Activated T-helper 2 cell treated with anti-CD3 and anti-CD28 coated beads, Interferon-gamma antibody, Interleukin-2, Interleukin-4, amounts not matched to agents 10 μg/mL and 5 μg/mL and 100 μg/mL, durations not matched to agents 14 hours and 24 hours and 36 hours (primary cell): ENCODE measurements at places on chromosomes 1 and 21.

DNA sequence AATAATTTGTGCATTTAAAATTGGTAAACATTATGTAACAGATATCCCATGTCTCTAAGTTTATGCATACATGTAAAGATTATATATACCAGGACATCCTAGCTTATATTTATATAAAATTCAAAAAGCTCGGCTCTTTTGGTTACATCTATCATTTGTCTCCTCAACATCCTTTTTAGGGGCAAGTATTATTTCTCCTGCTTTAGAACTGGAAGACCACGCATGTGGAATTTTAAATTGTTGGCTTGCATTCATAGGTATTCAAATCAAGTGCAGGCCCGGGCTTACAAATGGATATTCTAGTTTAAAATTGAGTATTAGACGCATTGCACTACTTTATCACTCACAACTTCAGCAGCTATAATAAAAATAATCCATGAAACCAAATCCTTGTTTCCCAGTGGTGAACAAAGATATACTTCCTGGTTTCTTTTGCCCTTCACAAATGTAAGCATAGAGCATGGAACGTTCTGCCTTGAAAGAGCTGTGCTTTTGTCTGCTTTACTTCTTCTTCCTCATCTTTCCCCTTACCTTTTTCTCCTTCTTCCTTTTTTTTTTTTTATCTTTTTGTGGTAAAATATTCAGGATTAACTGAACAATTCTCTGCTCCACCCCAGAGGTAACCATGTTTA, 57.1 kb downstream of the DDAH1 start:
- DNase-seq, result no peak

DNA sequence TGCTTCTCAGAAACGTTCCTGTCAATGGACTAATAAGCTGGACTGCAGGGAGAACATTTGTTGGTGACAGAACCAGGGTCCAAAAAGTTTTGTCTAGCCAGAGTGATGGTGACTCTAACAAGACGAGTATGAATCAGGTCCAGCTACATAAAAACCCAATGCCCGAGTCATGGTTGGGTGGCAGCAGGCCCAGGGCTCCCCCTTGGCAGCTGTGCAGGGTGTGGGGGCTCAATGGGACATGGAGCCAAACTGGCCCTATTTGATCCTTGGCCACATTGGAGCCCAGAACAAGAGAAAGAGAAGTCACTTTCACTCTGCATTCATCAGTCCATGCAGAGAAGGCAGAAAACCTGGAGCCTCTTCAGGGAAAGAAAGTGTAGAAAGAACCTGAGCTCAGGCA, 37.9 kb upstream of the TENT5C start:
- no peak for DNase-seq

GRCh38 chr1:2975466-2976179, 45.6 kb upstream of the ACTRT2 start:
- no peak for DNase-seq

DNA sequence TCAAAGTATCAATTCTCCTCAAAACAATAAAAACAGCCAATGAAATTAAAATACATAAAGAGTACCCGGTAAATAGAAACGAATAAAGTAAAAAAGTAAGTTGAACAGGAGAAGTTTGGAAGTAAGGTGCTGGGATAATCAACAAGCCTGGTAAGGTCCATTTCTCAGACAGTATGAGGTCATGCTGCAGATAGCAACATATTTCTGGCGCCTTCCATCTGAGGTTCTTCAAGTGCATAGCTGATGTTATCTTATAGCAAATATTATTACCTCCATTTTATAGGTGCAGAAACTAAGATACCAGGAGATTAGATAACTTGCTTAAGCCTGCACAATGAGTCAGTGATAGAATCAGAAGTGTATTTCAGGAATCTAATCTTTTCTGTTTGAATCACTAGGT, 23.7 kb upstream of the CEP350 start:
- no peak for DNase-seq

DNA sequence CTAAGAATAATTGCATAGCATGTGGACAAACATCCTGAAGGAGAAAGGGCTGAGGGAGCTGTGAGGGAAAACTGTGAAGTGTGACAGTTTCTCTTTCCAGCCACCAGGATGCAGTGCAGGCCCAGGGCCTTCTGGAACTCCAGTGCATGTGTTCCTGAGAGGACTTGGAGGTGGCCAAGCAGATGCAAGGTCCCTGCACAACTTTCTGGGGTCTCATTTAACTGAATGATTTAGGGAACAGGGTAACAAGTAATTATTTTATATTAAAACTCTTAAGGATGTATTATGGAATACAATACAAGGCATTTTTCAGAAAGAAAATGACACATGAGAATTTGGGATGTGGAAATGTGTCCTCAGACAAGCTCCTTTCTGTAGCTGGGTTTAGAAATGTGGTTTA, 61.2 kb upstream of the MCOLN3 start:
- DNase-seq, result no peak

DNA sequence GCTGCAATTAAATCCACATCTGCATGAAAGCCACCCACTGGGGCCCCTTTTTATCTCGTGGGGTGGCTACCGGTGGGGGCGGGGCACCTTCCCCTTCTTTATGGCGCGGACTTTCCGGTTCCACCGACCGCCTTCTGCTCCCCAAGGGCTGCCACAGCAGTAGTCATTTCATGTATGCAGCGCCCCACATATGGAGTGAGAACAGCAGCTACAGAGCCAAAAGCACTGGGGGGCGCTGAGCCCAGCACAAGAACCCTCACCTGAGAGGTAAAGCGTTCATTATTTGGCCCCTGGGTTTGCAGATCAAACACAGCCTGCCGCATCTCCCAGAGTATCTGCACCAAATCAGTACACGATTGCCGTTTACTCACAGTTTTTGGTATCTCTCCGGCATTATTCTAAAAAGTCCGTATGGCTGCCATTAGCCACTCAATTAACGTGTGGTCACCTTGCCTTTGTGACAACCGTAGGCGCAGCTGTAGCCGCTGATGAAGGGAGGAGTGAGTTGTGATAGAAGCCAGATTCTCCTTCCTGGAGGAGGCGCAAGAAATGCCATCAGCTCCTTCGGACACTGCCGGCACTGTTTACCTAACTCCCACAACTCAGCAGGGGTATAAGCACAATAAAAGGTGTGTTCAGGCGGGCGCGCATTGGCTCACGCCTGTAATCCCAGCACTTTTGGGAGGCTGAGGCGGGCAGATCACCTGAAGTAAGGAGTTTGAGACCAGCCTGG, 30.4 kb upstream of the CR2 start:
- DNase-seq, result no peak

GRCh38 chr1:28508435-28508754, 2.6 kb downstream of the RCC1 start:
- DNase-seq, result no peak

GRCh38 chr1:156121457-156121856, 6.9 kb downstream of the LMNA start:
- no peak for DNase-seq

- DNase-seq, result no peak
Observed at GRCh38 chr1:65889441-65889840, 96.7 kb downstream of the PDE4B start.

DNA sequence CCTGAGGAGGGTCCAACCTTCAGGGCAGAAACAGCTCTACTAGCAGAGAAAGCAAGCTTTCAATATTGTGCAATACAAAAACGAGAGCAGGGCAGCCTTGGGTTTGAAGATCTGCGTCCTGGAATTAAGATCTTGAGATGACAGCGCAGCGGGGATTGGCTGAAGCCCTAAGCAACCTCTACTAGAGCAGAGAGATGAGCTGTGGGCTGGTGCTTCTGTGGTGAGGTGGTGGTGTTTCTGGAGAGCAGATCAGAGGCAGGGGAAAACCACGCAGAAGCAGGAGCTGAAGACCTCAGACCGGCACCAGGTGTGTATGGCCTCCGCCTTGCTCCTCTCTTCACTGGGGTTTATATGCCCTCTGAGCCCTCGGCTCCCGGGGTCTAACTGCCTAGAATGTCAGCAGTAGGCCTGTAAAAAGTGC, 12.5 kb downstream of the TRAF3IP3 start:
- DNase-seq, result peak; percentile 85

GRCh38 chr1:14499312-14500040, 99.0 kb upstream of the KAZN start:
- DNase-seq, result no peak

DNA sequence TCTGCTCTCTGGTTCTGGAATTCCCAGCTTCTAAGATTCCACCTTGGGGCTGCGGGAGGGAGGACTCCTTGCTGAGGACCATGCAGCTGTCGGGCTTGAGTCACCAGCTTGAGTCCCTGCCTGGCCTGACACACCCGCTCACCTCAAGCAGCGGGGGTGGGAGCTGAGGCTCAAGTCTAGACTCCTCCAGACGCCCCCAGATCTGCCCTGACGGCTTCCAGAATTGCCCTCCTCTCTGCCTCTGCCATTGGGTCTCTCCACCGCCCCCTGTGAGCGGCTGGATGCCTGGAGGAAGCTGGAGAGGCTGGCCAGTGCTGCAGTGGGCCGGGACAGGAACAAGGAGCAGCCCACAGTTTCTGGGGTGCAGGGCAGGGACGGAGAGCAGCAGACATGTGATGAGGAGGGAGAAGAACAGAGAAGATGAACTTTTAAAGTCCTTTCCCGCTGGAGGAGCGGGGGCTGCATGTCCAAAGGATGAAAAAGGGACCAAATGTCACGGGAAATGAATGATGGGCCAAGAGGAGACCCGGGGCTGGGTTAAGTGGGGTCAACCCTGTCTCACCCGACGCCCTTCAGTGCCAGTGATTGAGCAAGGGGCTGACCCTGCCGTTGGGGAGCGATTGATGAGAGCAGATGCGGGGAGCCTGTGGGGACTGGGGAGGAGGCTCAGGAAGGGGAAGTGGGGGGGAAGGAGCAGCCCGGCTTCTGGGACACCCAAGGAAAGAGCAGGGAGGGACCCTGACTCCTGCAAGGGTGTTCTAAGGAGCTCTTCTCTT, 13.5 kb downstream of the CRABP2 start:
- DNase-seq, result no peak

DNA sequence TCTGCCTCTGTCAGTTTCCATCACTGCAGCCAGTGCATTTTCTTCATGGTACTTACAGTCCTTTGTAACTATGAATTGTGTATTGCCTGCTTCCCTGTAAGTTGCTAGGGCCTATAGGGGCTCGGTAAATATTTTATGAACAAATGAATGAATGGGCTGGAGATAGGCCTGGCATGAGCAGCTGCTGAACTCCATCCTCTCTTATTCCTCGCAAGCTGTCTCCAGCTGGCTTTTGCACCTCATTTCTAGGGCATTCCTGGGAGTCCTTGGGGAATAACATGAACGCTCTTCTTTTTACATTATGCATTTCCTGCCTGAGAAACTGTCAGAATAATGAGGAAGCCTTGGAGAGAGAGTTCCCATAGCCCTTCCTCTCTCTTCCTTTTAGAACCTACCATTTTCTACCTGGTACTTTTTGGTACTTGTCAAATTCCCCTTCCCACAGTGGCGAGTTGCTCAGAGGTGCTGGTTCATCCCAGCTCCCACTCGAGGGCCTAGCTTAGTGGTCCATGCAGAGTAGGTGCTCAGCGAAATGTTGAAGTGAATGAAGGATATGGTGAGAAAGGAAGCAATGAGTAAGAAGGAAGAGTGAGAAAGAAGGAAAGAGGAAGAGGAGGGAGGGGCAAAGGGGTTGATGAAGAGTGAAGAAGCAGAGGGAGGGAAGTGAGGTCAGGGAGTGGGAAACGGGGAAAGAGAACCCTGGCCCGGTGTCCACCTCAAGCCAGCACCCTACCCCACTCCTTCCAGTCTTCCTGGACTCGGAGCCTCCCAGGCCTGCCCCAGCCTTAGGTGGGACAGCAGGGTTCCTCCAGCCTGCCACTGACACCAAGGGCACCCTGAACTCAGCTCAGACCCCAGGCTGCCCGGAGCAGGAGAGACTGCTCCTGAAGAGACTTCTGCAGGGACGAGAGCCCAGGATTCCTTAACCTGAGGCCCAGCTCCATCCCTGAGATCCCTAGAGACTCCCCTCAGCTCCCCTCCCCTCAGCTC, 29.6 kb downstream of the KCNC4 start:
- no peak for DNase-seq

GRCh38 chr1:230515451-230516145, 89.5 kb upstream of the PGBD5 start:
- no peak for DNase-seq

DNA sequence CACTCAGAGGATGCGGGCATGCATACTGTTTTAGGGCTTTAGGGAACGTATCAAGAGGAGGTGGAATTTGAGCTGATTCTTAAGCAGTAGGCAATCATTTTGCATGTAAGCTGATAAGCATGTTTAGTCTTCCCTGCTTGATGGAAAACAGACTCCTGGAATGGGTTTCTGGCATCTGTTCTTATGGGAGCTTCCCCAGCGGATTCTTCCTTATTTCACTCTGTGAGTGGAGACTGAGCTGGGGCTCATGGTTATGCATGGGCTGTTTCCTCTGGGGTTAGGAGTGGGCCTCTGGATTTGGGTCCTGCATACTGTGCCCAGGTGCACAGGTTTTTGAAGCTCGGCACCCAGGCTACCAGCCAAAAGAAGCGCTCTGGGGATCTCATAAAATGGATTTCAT, 93.4 kb downstream of the DIRAS3 start:
- DNase-seq, result no peak

DNA sequence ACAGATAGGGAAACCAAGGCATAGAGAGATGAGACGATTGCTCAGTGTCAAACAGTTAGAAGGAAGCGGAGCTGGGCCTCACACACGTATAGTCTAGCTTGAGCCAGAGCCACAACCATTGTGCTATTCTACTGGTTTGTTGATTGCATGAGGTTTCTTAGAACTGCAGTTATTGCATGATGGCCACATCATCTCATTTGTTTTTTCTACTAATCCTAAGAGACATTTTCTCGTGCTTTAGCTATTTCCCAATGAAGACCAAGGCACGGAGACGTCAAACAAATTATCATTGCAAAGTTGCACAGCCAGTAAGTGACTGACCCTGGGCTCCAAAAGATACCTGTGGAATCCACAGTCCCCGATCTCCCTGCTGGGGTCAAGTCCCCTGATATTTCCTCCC, 25.1 kb upstream of the ZNF362 start:
- DNase-seq, result no peak
